ENCODE measurements at places on chromosomes 4 and X.

DNA sequence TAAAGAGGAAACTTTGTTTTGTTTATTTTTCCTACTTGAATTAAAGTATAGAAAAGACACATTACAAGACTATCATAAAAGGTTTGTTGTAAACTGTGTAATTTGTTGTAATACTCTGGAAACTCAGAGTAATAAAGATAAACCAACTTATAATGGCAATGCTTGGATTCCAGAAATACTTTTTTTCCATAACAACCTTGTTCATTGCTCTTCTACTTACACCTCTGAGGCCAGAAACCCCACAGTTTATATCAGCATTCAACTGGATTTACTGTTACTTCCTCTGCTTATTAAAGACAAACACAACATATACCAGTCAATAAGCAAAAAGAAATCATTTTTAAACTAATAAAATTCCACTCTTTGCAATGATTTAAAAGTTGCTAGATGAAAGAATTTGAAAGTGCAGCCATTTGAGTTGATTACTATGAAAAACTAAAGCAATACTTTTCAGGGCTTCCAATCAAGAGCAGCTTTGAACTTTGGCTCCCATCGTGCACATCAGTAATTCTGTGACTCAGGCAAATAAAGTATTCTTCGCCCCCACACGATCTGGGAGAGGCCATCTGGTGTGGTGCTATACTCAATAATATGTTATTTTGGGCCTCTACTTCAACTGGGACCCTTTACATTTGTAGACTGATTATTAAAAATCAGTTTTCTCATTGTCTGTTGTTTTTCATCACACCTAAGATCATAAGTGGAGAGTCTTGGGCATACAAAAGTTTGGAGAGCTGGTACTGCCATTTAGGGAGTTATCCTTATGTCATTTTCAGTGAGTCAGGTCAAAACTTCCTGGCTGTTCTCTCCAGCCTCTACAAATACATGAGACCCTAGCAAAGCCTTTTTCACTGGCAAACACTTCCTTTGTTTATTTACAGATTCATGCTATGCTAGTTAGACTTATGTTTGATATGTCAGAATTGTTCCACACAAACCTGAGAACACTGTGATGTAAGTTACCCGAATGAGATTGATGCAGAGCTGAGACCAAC, 20.5 kb downstream of the DDIT4L start:
- DNase-seq, result no peak

DNA sequence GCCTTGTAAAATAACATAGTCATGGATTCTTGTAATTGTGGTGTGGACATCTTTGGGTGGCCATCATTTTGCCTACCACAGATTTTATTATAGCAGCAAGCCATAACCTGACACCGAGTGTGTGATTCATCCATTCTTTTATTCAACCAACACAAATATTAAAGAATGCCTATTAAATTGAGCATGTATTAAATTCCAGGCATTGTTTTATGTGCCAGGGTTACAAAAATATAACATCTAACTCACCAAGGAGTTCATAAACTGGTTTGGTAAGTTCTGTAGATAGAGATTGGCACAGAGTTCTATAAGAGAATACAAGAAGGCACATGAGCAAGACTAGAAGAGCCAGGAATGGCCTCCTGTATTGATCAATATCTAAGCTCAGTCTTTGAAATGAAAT, 18.0 kb downstream of the NBDY start:
- no peak for DNase-seq

- no peak for DNase-seq
These were observed 218.9 kb downstream of the FBXW7 start for GRCh38 chr4:152316969-152317368.

GRCh38 chr4:108139089-108139488, 29.6 kb downstream of the LEF1 start:
- DNase-seq, result no peak

DNA sequence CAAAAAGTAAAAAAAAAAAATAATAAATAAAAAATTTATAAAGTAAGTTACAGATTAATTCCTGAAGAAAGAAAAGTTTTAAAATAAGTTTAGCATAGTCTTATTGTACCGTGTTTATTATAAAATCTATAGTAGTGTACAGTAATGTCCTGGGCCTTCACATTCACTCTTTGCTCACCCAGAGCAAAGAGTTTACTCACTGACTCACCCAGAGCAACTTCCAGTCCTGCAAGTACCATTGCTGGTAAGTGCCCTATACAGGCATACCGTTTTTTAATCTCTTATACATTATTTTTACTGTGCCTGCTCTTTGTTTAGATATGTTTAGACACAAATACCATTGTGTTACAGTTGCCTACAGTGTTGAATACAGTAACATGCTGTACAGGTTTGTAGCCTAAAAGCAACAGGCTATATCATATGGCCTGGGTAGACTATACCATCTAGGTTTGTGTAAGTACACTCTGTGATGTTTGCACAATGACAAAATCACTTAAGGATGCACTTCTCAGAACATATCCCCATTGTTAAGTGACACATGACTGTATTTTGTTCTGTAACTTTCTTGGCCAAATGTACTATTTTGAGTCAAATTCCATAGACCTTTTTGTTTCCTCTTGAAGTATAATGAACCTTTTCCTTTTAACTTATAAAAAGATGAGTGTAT, 199.0 kb upstream of the NUDT6 start:
- DNase-seq, result no peak

GRCh38 chr4:140003876-140004548, 150.0 kb downstream of the MAML3 start:
- DNase-seq, result no peak

DNA sequence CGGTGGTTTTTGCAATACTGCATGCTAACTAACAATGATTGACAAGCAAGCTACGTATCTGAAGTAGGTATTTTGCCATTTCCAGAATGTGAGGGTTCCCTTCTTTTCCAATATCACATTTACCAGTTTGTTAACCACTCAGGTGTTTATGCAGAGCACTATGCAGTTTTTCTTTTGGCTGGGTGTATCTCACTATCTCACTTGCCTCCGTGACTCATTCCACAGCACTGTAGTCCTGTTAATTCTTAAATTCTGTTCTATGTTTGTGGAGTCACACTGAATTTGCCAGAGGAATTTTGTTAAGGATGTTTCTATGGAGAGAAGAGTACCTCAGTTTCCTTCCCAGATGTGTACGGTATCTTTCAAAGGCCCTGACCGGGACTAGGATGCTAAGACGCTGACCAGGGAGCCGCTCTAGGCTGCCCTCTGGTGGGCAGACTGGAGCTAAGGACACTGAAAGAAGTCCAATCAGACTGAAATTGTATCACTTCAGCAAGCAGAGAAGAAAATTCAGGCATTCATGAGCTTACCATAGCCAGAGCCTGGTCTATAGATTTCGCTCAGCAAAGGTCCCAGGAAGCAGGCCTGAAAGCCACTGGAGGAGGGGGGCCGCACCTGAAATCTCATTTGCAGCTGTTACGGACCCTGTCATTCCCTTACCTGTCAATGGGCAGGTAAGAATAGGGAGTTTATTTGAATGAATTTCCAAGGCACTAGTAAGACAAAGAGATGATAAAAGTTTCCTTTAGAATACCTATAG, 388.4 kb upstream of the SPOCK3 start:
- DNase-seq, result peak; percentile 75

DNA sequence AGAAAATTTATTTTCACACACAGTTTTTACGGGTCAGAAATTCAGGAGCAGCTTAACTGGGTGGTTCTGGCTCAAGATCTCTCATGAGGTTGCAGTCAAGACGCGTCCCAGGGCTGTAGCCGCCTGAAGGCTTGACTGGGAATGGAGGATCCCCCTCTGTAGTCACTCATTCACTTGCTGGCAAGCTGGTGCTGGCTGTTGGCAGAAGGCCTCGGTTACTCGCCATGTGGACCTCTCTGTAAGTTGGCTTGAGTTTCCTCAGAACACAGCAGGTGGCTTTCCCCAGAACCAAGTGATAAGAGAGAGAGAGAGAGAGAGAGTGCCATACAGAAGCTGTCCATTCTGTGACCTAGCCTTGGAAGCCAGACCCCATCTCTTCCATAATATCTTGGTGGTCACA, 132.8 kb downstream of the DCLK2 start:
- no peak for DNase-seq

DNA sequence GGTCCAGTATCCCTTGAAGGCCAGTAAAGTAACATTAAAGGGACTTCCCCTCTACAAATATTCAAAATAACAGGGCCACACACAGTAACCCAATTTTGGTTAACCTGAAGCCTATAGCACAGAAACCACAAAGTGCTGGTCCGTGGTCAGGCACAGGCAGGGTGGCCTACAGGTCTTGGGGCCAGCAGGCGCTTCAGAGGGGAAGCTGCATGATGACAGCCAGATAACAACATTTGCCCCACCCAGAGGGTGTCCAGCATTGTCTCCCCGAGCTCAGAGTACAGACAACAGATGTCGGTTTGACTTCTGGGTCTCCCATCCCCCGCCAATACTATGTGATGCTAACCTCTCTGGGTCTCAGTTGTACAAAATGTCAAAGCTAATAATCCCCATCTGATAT, 51.1 kb downstream of the SH3KBP1 start:
- DNase-seq, result no peak

GRCh38 chr4:10124167-10124930, 7.8 kb upstream of the WDR1 start:
- no peak for DNase-seq

GRCh38 chr4:127533028-127533700, 99.6 kb upstream of the INTU start:
- no peak for DNase-seq

GRCh38 chrX:43939187-43939926, 33.8 kb downstream of the NDP start:
- no peak for DNase-seq

DNA sequence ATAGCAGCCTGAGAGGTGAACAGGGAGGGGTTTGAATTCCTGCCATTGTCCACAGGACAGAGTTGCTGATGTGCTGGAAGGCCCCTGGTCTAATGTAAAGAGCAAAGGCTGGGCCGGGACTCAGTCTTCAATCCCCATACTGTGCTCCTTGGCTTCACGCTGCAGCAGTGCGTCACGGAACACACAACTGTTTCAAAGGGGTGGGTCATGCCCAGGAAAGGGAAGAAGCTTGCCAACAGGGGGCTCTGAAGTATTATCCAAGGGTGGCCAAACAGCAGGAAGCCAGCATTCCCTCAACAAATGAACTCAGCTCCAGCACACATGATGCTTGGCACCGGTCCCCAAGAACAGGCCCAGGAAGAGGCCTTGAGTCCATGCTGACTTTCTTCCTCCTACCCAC, 122.5 kb downstream of the NFKB1 start:
- peak; percentile 65 for DNase-seq

GRCh38 chr4:157992948-157993839, 179.6 kb downstream of the GASK1B start:
- no peak for DNase-seq

- DNase-seq, result no peak
These were observed 166.1 kb downstream of the TBCK start for GRCh38 chr4:106149911-106150310.

- DNase-seq, result no peak
These were observed 44.9 kb upstream of the BBS12 start for GRCh38 chr4:122687531-122688061.

DNA sequence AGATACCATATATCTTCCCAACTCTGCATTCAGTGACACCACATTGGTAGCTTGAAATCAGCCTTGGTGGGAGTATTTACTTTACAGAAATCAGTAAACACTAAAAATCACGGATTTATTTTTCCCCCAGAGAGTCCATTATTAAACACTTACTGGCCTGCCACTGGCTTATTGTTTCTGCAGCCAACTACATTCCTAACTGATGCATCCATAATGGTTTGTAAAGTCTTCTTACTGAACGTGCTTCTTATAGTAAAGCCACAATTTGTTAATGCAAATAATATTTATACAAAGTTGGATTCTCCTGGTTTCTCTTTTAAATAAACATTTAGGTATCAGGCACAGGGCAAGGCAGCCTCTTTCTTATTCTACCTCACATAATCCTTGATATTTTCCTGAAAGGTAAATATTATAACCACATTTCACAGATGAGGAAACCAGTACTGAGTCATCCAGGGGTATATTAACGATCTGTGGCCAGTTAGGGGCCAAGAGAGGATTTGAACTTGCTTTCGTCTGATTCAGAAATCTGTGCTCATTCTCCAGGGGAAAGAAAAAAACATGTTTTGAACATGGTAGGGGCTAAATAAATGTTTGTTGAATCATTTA, 136.5 kb downstream of the RAB28 start:
- DNase-seq, result no peak

DNA sequence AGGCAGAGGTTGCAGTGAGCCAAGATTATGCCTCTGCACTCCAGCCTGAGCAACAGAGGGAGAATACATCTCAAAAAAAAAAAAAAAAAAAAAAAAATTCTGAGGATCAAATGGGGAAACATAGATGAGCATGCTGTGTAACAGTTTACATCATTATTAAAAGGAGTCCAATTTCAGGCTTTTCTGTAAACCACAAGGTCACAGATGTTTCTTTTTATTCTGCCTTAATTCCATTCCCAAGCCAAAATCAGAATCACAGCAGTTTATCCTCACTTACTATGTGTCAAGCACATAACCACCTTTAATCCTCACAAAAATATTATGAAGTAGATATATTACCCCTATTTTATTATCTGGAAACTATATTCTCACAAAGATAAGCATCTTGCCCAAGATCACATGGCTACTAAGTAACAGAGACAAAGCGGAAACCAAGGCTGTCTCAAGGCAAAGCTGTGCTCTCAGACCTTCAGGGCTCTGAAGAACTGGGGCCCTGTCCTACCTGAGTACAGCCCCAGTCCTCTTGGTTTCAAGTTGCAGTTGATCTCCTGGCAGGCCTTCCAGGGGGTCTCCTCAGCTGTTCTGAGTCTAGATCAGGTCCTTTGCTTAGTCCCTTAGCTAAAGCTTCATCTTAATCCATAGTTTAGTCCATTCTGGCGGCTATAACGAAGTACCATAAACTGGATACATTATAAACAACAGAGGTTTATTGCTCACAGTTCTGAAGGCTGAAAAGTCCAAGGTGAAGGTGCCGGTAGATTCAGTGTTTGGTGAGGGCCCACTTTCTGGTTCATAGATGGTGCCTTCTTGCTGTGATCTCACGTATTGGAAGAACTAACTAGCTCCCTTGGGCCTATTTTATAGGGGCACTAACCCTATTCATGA, 141.3 kb downstream of the PALLD start:
- DNase-seq, result no peak

- no peak for DNase-seq
These were observed 261.4 kb downstream of the LDB2 start for GRCh38 chr4:16636912-16637630.

GRCh38 chr4:184448821-184449220, 25.5 kb downstream of the IRF2 start:
- DNase-seq, result peak; percentile 32

DNA sequence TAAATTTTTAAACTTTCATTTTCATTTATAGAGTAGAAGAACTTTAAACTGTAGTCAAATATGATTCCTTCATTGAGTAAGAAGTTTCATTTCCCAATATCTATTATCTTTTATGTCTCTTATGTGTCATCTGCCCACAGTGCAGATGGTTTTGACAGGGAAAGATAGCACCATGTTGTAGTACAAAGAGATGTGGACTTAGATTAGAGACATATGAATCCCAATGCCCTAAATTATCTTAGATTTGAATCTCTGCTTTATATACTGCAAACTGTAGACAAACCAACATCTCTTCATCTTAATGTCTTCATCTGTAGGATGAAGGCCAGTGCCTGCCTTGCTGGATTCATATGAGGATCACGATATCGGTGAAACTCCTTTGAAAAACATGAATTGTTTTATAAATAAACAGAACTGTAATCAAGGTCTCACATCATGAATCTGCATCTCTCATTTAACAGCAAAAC, 217.5 kb downstream of the BANK1 start:
- no peak for DNase-seq

GRCh38 chr4:45317276-45317675, 590.9 kb upstream of the GNPDA2 start:
- no peak for DNase-seq
